Activated T-cell treated with anti-CD3 and anti-CD28 coated beads for 24 hours (primary cell): ENCODE measurements at places on chromosomes 4 and X.
A peak's percentile ranks its signal among the peaks of the same experiment; 100 is the strongest.

DNA sequence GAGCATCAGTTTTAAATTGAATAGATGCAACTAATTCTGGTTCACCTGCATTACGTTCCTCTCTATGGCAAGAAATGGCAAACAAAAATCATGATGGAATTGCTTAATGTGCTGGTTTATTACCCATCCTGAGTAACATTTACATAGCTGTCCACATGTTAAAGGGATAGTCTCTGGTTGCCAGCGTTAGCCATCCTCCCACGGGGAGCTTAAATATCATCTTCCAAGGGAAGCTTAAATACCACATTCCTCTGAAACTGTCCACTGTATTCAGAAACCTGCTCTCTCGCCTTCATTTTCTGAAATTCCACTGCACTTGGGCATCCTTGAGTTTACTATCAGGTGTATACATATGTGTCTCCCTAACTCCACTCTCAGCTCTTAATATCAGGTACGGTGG is 586.6 kb downstream of the TLL1 start:
- no peak for DNase-seq

DNA sequence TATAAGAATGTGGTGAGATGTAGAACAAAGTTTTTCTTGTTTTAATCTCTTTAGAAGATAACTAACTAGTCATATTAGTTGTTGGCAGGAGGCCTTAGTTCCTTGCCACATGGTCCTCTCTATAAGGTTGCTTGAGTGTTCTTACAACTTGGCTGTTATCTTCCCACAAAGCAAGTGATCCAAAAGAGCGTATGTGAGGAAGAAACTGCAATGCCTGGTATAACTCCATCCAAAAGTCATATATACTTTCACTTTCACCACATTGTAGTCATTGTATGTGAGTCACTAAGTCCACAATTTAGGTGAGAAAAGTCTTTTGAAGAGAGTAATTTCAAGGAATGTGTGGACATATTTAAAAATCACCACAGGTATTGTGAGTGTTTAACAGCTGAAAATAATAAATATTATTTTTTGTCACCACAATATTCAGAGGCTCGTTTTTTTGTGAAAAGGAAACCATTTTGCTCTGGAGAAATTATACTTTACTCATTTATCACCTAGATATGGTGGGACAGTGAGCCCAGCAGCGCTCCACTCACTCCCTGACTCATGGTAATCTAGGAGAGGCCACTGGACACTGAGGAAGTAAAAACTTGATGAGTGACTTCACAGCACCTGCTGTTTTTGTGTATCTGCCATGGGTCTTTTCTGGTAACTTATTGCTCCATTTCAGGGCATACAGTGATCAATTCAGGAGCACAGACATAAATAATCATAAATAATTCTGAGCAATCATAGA is 369.4 kb upstream of the NDST3 start:
- DNase-seq: no peak

- no peak for DNase-seq
Observed at GRCh38 chr4:187449702-187450101, 545.9 kb upstream of the ZFP42 start.

DNA sequence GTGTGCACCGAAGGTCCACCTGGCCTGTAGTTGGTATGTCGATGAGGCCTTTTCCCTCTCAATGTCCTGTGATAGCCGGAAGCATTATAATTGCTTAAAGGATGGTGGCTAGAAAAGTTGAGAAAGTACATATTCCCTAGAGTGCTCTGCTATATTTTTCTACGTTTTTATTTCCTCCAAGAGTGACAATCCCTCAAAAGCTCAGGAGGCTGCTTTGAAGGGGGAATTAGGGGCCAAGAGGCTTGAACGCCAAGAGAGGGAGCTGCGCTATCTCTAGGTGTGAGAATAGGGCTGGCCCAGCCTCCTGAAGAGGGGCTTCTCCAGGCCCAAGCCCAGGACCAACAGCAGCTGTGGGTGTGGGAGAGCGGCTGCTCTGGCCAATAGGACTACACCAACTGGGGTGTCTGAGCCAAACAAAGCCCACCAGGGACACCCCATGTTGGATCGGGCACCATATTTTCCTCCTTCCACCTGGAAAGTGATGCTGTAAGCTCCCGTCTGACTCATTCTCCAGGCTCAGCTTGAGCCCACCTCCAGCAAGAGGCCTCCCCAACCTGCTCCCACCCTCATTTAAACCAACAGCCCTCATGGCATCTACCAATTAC is 124.0 kb downstream of the IRF2 start:
- DNase-seq: no peak

DNA sequence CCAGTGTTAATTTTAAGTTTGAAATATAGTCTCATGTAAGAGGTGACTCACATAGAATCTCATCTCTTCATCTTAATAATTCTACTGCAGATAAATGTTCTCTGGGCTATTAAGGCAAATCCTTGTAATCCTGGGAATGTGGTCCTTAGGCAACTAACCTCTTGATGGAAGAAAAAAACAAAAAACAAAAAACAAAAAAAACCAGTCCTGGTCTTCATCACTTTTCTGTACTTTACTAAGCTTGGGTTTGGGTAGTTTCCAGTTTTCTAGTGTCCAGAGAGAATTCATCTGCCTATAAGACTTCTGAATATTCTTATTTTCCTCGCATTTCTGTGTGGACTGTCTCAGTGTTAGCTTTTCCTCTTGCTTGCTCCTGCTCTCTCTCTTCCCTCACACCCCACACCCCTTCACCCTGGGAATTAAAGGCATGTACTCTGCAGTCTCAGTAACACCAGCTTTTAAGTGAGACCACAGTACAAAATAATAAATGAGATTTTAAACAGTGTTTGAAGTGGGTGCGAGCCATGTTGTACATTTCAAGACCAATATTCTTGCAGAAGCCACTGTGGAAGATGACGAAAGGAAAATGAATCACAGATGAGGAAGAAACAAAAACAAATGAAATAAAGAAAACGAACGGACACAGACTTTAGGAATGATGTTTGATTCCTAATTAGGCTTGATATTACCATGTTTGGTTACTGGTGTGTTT is 51.7 kb downstream of the HAND2 start:
- DNase-seq: no peak

DNA sequence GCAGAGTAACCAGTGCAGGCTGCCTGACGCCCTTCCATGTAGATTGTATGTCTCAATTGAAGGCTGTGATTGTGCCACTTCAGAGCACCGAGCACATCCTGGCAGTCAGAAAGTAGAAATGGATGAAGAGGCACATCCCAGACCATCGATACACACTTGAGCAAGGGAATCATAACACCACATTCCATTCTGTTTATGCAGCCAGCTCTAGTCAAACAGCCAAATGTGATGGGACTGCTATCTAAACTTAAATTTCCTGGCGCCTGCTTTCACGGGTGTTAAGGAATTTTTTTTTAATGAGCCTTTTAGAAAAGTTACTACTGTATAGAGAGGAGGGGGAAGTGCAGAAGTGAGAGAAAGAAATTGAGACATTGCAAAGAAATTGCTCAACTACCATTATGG is 84.4 kb downstream of the PPARGC1A start:
- no peak for DNase-seq

DNA sequence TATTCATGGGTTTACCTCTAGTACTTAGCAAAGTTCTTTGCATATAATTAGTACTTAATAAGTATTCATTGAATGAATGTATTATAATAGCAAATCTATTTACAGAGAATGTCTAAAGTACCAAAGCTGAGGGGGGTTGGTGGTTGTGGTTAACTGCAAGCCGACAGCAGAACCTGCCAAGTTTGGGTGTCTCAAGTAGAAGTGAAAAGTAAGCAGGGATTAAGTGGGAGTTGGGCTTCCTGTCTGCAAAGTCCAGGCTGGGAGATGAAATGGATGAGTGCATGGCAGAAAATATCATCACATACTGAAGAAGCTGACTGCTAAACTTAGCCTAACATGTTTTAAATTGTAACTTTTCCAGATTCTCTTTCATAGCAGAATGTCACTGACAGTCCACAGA is 169.6 kb downstream of the CAMK2D start:
- DNase-seq: no peak

DNA sequence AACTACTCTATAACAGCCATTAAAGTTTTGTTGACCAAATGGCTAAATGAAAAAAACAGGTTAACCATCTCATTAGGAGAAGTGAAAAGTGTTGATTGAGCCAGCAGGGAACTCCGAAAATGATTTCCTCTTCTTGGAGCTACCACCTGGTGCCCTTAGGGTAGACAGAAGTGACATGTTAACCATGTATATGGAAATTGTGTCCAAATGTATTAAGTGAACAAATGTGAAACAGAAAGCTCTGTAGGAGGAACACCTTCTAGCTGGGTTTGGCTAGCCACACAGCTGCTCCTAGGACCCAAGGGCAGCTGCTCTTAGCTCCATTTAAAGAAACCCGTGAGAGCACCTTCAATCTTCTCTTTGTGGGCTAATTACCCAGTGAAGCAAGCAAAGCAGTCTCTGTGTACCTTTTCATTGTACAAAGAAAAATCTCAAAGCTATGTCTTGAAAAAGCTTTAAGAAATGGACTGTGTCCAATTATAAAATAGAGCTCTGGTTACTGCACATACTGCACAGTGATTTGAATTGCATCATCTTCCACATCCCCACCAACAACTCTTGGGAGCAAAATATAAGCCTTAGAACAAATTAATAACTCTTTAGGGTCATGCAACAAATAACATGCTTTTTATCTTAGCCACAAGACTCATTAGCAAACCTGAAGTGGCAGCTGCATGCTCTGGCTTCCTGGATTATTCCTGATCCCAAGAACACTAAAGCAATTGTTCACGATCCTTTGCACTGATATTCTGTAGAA is 59.2 kb upstream of the PARM1 start:
- DNase-seq: no peak

- DNase-seq: peak; percentile 44
Observed at GRCh38 chr4:242121-242848, 63.0 kb downstream of the ZNF732 start.

- no peak for DNase-seq
Observed at GRCh38 chr4:24190761-24191695, 301.2 kb upstream of the PPARGC1A start.

GRCh38 chr4:24434241-24434640 is 150.1 kb downstream of the DHX15 start:
- no peak for DNase-seq

GRCh38 chr4:7434766-7435150 is at the start of gene PSAPL1:
TSS of gene PSAPL1 (minus strand) at chr4:7434930. CDS start at chr4:7434879, 51 bp downstream.
- no peak for DNase-seq

- no peak for DNase-seq
Observed at GRCh38 chr4:118776157-118776954, 59.6 kb downstream of the SEC24D start.

- DNase-seq: no peak
Observed at GRCh38 chr4:171812665-171813525, at the start of gene GALNTL6. TSS of gene GALNTL6 (plus strand) at chr4:171813404.

GRCh38 chr4:176409627-176410026 is 89.9 kb downstream of the SPCS3 start:
- no peak for DNase-seq

DNA sequence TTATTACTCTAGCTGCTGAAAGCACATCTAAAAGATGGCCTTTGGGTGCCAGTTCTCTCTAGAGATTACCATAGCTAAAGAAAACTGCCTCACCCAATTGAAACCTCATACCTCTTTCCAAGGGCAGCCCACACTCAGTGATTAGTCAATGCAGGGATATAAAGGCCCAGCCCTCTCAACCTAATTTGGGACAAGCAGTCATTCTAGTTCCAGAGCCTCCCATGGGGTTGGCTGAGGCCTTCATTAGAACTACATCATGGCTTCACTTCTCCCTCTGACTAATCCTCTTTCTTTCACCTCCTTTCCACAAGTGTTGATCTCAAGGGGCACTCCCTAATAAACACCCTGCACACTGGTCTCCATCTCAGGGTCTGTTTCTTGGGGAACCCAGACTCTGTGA is 38.5 kb upstream of the C1GALT1C1 start:
- no peak for DNase-seq

- DNase-seq: no peak
Observed at GRCh38 chrX:74606342-74606741, 8.1 kb downstream of the RLIM start.

DNA sequence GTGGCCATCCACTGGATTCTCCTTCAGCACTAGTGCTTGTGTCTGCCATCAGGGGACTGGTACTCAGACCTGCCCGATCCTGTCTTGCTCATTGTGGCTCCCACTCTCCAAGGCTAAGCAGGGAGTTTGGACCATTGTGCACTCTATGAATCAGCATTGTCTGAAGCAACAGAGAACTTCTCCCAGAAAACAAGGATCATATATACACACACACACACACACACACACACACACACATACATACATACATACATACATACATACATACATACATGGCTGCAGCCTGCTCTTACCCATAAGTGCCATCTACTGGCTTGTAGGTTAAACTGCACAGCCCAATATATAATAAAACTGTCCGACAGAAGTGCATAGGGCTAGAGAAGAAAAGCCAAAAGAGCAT is 345.3 kb upstream of the LCORL start:
- no peak for DNase-seq

DNA sequence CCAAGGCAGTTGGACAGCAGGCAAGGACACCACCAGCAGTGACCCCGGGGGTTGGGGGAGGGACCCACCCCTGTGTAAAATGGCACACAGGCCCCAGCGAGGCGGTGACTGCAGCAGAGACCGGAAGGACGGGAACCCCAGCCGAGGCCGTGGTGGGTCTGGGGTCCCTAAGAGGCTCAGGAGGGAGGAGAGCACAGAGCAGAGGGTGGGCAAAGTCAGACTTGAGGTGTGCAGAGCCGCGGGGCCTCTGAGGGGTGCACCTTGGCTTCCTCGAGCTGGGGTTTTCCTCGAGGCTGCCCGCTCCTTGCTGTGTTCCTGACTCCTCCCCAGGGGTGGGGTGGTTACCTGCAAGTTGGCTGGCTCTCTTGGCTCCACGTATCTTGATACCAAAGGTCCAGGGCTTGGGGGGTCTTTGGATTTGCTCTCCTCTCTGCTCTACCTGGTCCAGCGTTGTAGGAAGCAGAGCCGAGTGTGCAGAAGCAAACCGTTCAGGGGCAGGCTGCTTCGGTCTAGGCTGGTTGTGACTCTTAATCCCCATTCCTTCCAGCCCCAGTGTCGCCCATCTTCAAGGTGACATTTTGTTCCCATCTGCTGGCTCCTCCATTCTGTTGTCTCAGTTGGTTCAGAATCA is 37.9 kb upstream of the SORCS2 start:
- no peak for DNase-seq

- DNase-seq: no peak
Observed at GRCh38 chr4:145481942-145482208, 222 bp downstream of the SMAD1 start.

DNA sequence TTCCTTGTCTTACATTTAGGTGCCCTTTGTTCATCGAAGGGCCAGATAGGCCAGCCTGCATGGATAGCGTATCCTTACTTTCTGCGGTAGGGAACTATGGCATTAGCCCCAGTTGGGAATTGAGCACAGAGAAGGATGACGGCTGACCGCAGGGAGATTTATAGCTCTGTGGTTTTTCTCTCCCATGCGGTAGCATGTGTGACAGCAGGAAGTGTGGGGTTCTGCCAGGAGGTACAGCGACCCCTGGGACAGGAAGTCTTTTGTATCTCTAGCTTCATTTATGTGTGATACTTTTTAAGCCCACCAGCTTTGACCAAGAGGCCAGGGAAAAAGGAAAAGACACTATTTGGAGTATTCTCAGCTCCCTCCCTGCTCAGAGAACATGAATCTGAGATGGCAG is 33.1 kb downstream of the GAB3 start:
- no peak for DNase-seq

GRCh38 chr4:175109933-175110332 is 191.8 kb downstream of the ADAM29 start:
- DNase-seq: no peak

GRCh38 chr4:120977435-120977997 is 55.0 kb upstream of the PRDM5 start:
- no peak for DNase-seq
